AG04450 (cell line): ENCODE measurements at places on chromosomes 5 and 9.
A peak's percentile ranks its signal among the peaks of the same experiment; 100 is the strongest.

- DNase-seq: no peak
Observed at GRCh38 chr5:137073189-137073588, 425.9 kb downstream of the SPOCK1 start.

- DNase-seq: no peak
Observed at GRCh38 chr9:112028242-112029221, 131.9 kb downstream of the UGCG start.

DNA sequence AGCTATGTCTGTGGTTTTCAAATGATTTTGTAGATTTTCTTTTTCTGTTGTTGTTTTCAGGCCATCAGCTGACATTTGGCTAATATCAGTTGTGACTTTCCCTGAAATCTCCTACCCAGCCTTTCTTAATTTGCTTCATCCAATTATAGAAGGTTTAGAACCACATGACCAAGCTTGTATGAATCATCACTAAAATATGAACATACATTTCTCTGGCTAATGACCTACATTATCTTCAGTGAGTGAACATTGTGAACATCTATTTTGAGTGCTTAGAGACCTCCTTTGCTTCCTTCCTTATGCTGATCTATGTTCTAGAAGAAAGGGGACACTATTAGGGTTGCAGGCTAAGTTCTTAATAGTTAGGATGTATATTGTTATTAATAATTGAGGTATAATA is 532.5 kb downstream of the RAB3C start:
- no peak for DNase-seq

GRCh38 chr5:115336201-115336720 is 39.8 kb upstream of the CCDC112 start:
- DNase-seq: no peak

GRCh38 chr5:91293131-91293530 is 90.0 kb downstream of the ARRDC3 start:
- DNase-seq: no peak

- DNase-seq: no peak
Observed at GRCh38 chr5:176816791-176817347, 6.5 kb downstream of the UNC5A start.

DNA sequence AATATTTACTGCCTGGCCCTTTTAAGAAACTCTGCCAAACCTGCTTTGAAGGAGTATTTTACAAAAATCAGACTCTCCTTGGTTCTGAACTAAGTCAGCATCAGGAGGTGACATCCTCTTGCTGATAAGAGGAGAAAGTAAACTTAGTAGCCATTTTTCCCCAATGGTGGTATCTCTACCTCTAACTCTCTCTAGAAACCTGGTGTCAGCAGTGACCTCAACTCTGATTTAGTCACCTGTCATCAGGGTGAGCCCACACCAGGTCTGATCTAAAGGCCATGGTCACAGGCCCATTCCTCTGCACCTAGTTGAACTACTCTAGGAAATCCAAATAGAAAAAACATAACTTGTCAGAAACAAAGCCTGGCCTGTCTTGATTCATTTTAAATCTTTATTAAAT is 4.2 kb downstream of the CARNMT1 start:
- no peak for DNase-seq

GRCh38 chr9:108854094-108854493 is 1.7 kb downstream of the ACTL7B start:
- no peak for DNase-seq

DNA sequence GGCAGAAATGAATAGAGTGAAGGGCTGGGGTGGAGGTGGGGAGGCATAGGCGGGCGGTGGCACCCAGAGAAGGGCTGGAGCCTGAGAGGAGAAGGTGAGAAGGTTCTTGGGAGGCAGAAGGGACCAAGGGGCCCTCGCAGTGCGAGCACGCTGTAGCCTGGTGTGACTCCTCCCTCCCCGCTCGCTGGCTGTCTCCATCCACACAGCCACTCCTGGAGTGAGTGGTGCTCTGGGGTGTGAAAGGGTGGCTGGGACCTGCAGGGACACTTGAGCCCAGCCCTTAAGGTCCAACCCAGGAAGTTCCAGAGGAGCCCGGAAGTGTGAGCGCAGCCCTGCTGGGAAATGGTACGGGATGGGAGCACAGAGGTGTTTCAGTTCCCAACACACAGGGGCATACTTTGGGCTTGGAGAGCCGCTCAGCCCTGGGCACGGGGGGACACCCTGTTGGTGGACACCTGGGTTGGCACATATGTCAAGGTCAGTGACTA is 9.3 kb upstream of the SCGB3A1 start:
- DNase-seq: no peak

DNA sequence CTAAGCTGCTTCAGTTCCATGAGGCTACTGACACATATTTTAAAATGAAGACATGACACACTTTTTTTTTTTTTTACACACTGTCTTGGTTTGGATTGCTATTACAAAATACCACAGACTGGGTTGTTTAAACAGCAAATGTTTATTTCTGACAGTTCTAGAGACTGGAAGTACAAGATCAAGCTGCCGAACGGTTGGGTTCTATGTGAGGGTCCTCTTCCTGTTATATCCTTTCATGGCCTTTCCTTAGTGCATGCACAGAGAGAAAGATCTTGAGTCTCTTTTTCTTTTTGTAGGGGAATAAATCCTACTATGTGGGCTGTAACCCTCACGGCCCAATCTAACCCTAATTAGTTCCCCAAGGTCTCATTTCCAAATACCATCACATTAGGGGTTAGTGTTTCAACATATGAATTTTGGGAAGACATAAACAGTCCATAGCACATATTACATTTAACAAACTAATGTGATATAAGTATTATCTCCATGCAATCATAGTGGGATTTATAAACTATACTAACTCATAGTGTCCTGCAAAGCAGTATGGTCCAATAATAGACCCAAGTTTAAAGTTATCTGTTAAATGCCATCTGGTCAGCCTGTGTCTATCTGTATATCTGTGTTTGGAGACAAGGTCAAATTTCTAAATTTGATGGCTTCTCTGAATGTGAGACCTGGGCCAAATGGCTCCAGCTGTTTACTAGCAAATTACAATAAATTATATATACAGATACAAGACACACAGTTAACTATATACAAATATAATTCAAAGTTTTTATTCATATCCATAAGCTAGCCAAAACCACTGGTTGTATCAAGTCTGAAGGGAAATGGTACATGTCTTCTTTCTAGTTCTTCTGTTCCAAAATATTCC is 90.3 kb upstream of the NREP start:
- no peak for DNase-seq

GRCh38 chr5:138353560-138354080 is 1.1 kb downstream of the KDM3B start:
- no peak for DNase-seq

DNA sequence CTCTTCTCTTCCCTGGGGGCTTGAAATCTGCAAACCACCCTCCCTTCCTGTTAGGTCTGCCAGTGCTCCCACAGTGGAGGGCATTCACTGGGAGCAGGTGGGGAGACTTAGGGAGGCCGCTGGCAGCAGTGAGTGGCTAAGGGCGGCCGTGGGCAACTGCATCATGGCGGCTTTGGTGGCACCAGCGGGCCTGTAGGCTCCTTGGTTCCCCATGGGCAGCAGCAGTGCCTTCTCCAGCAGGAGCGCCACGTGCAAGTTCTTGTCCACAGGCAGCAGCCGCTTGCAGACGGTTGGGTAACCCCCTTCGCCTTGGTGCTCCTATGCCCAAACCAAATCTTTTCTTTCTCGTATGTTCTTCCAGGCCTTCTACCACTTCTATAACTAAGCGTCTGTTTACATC is 158.2 kb downstream of the SREK1 start:
- no peak for DNase-seq

DNA sequence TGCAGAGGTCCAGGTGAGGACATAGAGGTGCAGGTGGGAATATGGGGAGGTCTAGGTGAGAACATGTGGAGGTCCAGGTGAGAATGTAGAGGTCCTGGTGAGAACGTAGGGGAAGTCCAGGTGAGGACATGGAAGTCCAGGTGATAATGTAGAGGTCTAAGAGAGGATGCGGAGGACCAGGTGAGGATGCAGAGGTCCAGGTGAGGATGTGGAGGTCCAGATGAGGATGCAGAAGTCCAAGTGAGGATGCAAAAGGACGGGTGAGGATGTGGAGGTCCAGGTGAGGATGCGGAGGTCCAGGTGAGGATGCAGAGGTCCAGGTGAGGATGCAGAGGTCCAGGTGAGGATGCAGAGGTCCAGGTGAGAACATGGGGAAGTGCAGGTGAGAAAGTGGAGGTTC is 133.8 kb downstream of the MRPL36 start:
- DNase-seq: no peak

DNA sequence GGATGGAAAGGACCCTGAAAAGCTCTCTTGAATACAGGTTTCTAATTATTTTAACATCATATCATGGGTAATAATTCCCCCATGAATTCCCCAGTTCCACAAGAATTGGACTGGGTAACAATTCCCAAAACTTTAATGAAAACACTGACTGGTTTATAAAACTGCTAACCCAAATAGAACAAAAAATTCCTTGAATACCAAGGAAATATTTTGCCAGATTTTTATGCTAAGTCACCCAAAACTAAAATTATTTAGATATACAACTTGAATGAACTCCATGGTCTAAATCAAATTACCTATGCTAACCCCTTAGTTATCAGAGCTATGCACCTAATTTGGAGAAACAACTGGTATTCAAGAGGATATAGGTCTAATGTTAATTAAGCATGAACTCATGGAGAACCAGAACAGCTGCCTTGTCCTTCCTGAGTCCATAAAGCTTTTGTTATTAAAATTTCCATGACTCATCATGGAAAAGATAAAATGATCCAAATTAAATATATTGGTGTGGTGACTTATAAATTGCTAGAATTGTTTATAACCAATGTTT is 164.9 kb upstream of the TUT7 start:
- no peak for DNase-seq

DNA sequence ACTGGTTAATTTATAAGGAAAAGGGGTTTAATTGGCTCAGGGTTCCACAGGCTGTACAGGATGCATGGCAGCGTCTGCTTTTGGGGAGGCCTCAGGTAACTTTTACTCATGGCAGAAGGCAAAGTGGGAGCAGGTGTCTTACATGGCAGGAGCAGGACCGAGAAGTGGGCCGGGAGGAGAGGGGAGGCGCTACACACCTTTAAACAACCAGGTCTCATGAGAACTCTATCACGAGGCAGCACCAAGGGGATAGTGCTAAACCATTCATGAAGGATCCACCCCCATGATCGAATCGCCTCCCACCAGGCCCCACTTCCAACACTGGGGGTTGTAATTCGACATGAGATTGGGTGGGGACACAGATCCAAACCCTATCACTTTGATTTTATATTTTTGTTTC is 21.7 kb downstream of the TMEM171 start:
- DNase-seq: no peak

DNA sequence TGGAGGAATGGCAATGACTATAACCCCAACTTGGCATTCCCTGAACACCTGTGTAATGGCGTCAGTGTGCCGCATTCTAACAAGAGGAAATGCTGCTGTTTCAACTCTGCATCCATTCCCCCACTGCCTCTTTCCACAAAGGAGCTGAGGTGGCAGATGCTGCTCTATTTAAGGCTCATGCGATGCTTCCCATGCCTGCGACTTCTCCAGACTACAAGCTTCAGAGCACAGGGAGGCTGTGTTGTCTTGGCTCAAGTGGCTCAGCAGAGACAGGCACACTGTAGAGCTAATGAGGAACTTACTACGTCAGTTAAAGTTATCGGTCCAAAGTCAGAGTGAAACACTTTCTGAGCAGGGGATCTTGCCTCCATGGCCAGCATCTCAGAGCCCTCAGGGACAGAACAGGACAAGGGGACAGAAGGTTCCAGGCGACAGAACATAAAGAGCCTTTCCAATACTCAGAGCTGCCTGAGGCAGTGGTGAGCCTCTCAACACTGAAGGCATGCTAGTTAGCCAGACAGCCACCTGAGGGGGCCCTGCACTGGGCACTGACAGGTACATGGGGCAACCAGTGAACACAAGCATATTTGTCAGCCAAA is 21.8 kb downstream of the TNIP1 start:
- DNase-seq: no peak

DNA sequence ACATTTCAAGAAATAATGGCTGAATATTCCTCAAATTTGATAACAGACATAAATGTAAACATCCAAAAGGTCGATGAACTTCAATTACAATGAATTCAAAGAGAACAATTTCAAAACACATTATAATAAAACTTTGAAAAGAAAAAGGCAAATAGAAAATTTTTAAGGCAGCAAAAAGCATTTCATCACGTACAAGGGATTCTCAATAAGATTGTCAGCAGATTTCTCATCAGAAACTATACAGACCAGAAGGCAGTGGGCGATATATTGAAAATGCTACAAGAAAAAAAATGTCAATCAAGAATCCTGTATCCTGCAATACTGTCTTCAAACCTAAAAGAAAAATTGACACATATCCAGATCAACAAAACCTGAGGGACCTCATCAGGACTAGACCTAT is 62.0 kb downstream of the EDIL3 start:
- DNase-seq: no peak

- DNase-seq: no peak
Observed at GRCh38 chr5:98535901-98536300, 237.6 kb upstream of the RGMB start.

DNA sequence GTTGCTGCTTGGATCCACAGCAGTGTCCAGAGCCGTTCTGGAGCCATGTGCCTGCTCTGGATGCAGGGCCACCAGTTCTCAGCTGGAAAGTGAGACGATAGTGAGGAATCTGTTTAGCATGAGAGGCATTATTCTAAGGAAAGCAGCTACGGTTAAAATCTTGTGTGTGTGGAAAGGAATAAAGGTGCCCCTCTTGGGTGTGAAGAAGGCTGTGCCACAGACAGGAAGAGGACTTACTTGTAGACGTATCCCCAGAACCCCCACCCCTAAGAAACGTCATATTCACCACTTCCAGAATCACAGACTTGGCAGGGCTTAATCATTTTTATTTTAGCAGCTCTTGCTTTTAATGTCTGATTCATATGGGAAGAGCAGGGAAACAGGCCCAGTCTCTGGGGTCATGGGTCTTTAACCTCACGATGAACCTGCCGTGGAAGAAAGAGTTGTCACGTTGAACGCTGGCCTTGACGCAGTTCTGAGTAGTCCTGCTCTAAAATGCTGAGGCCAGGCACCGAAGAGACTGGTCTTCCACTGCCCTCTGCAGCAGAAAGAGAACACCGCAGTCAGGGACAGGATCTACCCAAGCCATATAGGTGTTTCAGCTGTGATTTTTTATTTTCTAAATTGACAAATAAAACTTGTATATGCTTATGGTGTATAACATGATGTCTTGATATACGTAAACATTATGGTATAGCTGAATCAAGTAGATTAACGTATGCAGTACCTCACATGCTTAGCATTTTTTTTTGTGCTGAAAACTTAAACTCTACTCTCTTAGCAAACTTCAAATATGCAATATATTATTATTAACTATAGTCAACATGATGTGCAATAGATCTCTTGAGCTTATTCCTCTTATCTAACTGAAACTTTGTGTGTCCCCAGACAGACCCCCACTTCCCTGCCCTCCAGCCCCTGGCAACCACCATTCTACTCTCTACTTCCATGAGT is 38.8 kb downstream of the CARTPT start:
- DNase-seq: peak; percentile 11

GRCh38 chr9:120161776-120162175 is 418.2 kb downstream of the CDK5RAP2 start:
- no peak for DNase-seq

GRCh38 chr9:69172895-69173294 is 1.2 kb upstream of the TJP2 start:
- no peak for DNase-seq

- no peak for DNase-seq
Observed at GRCh38 chr9:86275962-86276361, 6.4 kb downstream of the ISCA1 start.

GRCh38 chr9:108511307-108511706 is 344.5 kb downstream of the ACTL7B start:
- peak; percentile 24 for DNase-seq

GRCh38 chr5:126023994-126024441 is 399.2 kb upstream of the GRAMD2B start:
- DNase-seq: no peak
